NCI-H1105 treated with DMSO at 0.1 percent for 48 hours (cell line): ENCODE measurements at places on chromosomes 3 and 15.

GRCh38 chr3:53555068-53555588, 60.7 kb downstream of the CACNA1D start:
- no peak for DNase-seq

DNA sequence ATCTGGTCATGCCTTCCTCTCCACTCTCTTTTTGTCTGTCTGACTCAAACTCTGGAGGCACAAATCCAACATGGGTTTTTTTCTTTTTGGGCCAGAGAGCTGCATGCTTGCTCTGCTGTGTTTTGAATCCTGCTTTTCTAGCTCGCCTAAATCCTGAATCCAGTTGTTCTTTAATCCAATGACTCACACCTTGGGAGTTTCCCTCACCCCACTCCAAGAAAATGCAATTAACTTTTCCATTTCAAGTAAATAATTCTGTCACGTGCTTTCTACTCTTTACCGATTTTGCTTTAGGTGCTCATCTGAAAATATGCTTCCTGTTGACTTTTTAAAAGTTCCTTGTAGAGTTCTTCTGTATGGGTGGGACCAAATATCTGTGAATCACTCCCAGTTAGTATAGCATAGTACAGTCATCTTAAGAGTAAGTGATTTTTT, 47.6 kb downstream of the SLMAP start:
- DNase-seq, result no peak

GRCh38 chr3:37996785-37997301, 6.3 kb downstream of the VILL start:
- DNase-seq, result peak; percentile 45

GRCh38 chr3:162992741-162993140, 1496.1 kb downstream of the OTOL1 start:
- no peak for DNase-seq

- DNase-seq, result no peak
Observed at GRCh38 chr15:82539691-82540054, 584 bp downstream of the RPS17 start.

GRCh38 chr3:58462829-58463180, 29.1 kb upstream of the KCTD6 start:
- no peak for DNase-seq

DNA sequence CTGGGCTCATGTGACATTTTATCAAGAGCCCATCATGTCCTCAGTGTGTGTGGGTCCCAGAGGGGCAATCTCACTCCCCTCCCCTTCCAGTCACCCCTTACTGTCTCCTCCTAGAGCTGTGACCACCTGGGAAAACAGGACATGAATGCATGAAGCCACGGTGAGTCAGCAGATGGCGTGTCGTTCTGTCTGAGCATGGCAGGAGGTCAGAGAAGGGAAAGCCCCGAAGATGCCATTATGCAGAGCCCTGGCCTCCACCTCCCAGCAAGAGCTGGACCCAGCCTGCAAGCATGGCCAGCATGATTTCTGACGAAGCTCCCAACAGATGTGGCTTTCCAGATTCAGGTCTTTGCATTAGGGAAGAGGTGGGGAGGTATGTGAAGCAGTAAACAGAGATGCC, 118.5 kb downstream of the TLE3 start:
- no peak for DNase-seq

- DNase-seq, result no peak
Observed at GRCh38 chr3:78822726-78823125, 945.1 kb downstream of the ROBO1 start.

GRCh38 chr15:73150831-73151230, 98.6 kb downstream of the NEO1 start:
- no peak for DNase-seq

GRCh38 chr3:177429771-177430170, 232.5 kb upstream of the TBL1XR1 start:
- no peak for DNase-seq

DNA sequence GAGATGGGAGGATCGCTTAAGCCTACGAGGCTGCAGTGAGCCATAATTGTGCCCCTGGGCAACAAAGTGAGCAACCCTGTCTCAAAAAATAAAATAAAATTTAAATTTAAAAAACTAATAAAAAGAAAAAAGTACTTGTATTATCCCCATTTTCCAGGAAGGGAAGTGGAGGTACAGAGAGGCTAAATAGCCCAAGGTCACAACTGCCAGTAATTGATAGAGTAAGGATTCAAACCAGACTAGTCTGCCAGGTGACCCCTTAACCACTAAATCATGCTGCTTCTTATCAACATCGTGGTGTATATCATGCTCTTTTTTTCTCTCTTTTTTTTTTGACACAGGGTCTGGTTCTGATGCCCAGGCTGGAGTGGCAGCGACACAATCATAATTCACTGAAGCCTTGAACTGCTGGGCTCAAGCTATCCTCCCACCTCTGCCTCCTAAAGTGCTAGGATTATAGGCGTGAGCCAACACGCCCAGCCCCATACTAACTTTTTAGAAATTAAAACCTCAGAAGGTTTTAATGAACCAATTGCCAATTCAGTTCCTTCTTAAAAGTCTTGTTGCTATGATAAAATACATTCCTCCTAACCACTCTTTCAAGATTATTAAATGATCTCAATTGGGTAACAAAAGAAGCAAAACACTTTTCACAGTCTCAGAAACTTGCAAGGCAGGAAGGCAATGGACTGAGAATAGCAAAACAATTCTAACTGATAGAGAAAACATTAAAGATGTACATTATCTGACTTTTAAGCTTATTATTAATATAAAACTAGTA, 30.5 kb downstream of the HERC1 start:
- DNase-seq, result peak; percentile 69

DNA sequence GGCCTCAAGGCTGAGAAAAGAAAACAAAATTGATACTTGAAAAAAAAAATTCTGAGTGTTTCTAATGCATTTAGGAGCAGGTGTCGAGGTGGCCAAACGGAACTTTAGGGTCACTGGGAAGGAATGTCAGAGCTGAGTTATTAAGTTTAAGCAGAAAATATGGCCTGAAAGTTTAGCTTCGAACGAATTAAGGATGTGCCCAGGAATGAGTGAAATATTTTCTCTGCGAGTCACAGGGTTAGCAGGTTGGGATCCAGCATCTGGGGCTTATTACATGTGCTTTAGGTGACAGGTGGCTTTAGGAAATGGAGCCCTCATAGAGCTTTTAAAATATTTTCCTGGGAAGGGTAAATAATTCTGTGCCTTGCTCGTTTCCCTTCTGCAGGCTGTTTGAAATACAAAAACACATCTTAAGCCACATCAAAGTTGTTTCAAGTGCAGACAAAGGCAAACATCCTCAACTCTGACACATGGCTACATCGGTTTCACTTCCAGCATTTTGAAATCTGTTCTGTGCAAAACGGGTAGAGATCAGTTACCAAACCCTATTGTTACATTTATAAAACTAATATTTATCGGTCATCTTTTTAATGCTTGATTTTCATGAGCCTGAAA, 143.1 kb upstream of the ARRDC4 start:
- DNase-seq, result no peak

GRCh38 chr3:17605032-17605431, 137.4 kb downstream of the TBC1D5 start:
- DNase-seq, result no peak

DNA sequence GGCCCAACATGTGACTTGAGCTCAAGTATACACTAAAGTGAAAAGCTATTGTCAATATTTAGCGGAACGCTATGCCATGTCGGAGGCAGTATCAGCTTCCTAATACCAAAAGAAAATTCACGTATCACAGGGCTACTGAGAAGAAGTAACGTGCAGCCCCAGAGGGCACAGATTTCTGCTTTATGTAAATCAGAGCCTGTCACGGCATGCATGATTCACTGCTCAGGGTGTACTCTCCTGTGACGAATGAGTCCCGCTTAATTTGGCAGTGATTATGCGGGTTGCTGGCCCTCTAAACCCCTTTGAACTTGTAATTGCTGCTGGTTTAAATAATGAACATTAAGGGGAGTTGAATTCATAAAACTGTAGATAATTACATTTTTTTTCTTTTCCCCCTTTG, 85.3 kb downstream of the MEIS2 start:
- DNase-seq, result peak; percentile 3

GRCh38 chr3:159982442-159982974, 6.1 kb upstream of the IL12A start:
- no peak for DNase-seq

DNA sequence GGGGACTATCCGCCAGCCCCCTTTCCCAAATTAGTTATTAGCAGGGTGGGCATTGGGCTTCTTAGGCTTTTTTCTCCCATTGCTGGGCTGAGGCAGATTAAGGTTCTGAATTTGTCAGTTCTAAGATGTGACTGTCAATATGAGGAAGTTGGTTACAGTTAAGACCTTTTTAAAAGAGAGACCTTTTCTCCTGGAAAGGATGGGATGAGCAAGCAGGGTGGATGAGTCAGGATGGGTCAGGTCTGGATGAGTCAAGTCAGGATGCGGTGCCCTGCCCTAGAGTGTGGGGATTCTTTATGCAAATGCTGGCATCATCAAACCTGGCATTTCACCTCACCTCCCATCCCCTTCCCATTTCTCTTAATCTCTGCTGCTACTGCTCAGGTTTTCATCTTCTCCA, 1.9 kb downstream of the AEN start:
- DNase-seq, result no peak

GRCh38 chr3:184361532-184361931, at the start of the genes CLCN2 and POLR2H:
TSS of gene CLCN2 (minus strand) at chr3:184361605. CDS start at chr3:184361479, 126 bp downstream.
TSS of gene POLR2H (plus strand) at chr3:184361710. CDS start at chr3:184363493, 1,783 bp downstream.
- DNase-seq, result peak; percentile 55

- peak; percentile 31 for DNase-seq
Observed at GRCh38 chr15:34850121-34850520, 54.8 kb upstream of the ACTC1 start.

GRCh38 chr3:20776286-20776685, 590.3 kb upstream of the SGO1 start:
- DNase-seq, result no peak

GRCh38 chr3:187456250-187456649, 88.1 kb downstream of the RTP4 start:
- no peak for DNase-seq

DNA sequence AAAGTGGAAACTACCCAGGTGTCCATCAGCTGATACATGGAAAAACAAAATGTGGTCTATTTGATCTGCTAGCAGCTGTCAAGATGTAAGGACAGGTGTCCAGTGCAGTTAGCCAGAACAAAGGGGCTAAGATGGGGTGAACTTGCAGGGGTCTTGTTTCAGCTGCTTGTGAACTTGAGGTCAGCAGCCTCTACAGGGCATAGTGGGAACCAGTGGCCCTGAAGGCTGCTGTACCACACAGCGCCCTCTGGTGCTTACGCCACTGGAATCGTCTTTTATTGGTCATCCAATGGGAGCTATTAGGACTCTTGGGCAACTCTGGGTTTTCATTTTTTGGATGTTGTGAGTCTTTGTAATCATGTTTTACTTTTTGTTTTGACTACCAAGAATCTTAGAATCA, 62.2 kb upstream of the CTSH start:
- DNase-seq, result no peak

DNA sequence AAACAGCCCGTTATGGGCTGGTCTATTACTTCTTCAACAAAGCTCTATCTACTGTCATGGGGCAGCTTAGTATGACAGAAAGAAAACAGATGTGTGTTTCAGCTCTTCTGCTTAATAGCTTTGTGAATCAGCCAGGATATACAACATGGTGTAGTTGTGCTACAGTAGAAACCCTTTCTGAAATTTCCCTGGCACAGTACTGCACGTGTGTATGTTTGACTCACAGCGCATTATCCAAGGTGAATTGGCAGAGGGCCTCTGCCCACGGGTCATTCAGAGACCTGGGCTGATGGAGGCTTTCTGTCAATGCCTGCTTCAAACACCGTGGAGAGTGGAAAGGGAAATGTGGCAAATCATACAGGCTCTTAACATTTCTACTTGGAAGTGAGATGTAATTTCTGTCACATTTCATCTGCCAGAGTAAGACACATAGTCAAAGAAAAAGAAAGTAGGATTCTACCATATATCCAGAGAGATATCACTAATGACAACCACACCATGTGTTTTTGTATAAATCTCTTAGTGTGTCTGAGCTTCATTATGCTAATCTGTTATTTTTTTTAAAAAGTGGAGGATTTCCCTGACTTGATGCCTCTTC, 505.1 kb downstream of the CNTN4 start:
- DNase-seq, result no peak

- DNase-seq, result no peak
Observed at GRCh38 chr3:179967622-179968021, 69.1 kb downstream of the PEX5L start.

DNA sequence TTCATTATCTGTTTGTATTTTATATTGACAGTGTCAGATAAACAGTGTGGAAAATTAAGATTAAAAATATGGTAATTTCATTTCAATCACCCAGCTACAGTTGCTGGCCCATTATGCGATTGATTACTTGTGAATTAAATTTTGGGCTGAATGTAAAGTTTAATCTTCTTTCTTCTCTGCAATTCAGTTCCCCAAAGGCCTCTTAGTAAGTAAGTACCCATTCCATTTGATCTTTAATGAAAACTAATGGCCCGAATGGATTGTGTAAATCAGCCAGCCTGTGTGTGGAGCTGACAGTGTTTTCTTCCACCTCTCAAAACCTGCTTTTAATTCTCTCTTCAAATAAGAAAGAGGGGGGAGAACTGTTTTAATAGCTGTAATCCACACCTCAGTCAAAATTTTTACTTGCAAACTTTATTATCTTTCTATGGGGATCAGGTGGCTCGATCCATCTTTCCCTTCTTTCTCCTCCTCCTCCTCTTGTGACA, 307.1 kb downstream of the IL20RB start:
- DNase-seq, result no peak

DNA sequence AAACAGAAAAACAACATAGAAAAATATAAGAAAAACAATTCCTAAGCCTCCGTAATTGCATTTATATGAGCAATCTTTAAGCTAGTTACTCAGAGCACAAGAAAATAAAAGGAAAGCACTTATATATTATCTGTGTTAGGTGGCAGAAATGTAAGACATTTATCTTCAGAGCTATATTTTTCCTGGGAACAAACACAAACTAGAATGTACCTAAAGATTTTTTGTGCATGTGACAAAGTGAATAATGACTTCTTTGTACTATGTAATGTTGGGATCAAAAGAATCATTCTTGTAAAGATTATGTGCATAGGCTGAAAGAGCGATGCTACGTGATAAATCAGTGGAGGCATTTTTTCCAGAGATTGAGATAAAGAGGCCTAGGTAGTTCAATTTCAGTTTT, 111.3 kb upstream of the GMNC start:
- DNase-seq, result no peak

DNA sequence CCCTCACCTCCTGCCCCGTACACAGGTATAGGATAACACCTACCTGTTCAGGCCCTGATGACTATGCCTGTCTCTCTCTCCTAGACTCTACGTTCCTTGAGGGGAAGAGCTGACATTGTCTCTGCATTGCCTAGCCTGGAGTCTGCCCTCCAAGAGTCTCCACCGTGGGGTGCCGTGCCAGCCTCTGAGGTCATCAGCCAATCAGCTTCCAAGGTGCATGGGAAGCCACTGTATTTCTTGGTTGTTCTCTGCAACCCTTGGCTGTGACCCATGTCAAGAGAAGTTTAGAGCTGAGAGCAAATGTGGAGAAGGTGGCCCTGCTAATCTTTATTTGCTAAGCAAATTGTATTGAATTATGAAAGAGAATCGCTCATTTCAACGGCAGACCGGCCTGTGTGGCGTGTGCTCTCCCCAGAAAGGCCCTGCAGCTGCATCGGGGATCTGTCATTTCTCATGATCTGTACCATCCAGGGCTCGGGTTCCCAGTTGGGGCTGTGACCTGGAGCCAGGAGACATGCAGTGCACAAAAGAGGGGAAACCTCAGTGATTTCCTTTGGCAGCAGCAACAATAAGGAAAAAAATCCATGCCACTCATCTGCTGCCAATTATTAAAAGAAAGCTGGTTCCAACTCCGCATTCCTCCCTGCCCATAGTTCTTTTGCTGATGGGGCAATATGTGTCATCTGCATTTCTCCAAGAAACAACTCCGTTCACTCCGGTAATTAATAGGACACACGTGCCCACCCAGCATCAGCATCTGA, 182.2 kb downstream of the MEGF11 start:
- no peak for DNase-seq

- DNase-seq, result peak; percentile 32
Observed at GRCh38 chr3:414063-414462, 217.5 kb downstream of the CHL1 start.
